DMS153 (cell line): ENCODE measurements at places on chromosomes 11 and 22.

DNA sequence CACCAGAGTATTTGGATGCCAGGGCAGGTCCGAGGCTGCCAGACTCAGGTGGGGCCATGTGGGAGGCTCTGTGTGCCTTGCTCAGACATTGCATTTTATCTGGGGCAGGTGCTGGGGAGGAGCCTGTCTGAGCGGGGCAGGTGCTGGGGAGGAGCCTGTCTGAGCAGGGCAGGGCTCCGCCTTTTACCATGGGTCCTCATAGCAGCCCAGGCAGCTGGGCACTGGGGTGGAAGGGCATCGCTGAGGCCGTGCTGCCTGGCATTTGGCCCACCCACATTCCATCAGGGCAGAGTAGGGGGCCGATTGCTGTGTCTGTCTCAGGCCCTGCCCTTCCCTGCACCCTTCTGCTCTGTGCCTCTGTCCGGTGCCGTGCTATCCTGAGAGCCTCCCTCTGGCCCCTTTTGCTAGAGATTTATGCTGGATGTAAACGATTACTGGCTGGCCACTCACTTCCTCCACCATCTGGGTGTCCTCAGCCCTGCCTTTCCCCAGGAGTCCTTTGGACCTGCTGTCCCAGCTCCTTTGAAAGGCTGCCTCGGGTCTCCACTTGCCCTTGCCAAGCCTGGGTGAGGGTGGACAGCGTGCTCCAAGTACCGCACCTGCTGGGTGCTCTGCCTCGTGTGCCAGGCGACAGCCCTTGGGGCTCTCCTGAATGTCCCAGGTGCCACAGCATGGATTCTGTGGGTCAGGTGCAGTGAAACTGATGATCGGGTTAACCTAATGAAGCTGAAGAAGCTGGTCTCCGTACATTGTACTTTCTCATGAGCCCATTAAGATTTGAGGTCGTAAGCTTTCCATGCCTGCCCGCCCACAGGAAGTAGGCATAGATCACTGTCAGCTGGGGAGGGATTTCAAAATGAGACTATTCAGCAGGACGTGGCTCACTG lies 281.6 kb downstream of the TBC1D22A start:
- DNase-seq = peak; percentile 83

- no peak for DNase-seq
Measured at GRCh38 chr22:22553735-22554586, 5.1 kb downstream of the PRAME start.

GRCh38 chr11:61111786-61112517 lies 9.7 kb downstream of the CD5 start:
- no peak for DNase-seq

DNA sequence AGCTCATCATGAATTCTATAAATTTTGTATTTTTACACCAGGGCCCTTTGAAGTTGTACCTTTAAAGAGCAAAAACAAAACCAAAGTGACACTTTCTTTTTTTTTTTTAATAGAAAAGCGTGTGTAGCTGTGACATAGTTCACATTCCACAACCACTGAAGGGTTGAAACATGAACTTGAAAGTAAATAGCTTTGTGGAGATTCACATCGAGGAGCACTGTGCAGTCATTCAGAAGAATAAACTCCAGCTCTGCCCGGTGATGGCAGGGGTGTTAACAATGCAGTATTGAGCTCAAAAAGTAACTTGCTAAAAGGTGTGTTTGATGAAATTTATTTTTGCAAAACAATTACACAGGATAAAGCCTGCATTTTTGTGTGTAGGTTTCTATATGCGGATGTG lies 1166.2 kb downstream of the TBC1D22A start:
- no peak for DNase-seq

GRCh38 chr11:27004103-27004502 lies 10.2 kb downstream of the FIBIN start:
- no peak for DNase-seq

DNA sequence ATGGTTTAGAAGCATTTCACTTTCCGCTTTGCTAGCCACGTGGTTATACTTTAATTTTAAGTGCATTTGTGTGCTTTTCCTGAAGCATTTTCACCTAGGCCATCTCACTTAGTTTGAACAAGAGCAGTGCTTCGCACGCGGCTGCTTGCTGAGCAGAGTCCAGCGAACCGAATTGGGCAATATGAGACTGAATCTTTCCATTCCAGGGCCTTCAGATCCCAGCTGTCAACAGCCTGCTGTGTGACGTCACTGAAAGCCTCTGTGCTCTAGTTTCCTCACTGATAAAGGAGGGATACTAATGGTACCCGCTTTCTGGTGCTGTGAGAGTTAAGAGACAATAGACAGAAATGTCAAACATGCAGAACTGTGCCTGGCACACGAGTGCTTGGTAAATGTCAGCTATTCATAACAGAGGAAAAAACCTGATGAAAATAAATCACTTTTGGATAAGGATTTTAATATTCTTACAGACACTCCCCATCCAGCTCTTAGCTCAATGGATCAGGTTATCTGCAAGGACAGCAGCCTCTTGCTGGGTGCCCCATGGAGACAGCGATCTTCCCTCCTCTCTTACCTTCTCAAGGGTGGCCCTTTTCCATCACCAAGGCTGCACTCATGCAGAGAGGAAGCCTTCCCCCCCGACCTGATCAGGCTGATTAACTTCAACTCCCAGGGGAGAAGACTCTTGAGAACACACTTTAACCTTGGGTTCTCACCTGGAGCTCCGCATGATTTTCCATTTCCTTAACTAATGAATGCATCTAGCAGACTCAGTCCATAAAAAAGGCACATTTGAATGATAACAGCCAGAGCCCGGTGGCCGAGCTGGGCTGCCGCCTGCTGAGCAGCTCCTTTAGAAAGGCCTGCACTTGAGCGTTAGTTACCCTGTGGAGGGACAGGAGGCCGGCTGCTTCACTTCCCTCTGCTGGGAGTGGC lies 3.5 kb upstream of the GLB1L3 start:
- DNase-seq = peak; percentile 55

DNA sequence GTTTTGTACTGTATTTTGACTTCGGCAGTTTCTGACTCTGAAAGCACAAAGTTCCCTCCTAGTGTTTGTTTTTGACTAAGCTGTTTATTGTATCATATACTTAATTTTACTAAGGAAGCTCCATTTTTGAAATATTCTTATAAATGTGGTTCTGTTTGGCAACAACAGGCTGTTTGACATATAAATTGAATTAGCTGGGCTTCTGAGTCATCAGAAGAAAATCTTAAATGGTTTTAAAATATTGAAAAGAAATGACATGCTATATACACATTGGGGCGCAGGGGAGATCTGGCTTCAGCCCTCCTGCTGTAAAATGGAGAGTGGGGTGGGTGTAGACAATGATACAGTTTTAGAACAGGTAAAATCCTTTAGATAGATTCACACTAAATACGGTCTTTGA lies 38.6 kb downstream of the SHISA8 start:
- no peak for DNase-seq

DNA sequence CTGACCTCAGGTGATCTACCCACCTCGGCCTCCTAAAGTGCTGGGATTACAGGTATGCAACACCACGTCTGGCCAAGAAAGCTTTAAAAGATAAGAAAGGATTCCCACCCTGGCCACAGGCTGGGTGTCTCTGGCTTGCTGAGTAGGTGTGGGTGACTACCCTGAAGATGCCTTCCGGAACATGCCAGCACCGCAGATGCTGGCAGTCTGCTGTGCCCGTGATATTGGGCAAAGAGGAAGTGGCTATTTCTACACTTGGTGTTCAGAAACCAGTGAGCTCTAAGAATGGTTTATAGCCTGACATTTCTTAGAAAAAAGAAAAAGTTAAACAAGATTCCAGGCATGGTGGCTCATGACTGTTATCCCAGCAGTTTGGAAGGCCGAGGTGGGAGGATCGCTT lies 6.1 kb downstream of the MRPL11 start:
- no peak for DNase-seq

- DNase-seq = no peak
Measured at GRCh38 chr11:9951807-9952206, 287.9 kb downstream of the SWAP70 start.

DNA sequence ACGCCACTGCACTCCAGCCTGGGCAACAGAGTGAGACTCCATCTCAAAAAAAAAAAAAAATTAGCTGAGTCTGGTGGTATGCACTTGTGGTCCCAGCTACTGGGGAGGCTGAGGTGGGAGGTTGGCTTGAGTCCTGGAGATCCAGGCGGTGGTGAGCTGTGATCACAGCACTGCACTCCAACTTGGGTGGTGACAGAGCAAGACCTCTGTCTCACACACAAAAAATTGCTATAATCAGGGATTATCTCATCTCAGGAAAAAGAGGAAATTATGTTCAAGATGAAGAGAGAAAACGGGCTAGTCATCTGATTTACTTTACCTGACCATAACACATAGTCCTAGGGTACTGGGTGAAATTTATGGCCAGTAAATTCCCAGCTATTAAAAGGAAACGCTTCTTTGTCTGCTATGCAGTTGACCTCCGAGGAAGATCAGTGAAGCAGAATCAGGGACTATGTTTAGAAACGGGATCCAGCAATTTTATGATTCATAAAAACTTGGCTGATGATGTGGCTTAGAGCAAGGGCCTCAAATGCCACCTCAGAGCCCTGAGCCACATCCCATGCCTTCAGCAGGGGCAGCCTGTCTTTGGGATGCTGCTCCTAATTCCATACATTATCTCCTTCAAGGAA lies 386.2 kb downstream of the NTM start:
- no peak for DNase-seq

GRCh38 chr11:96147186-96147585 lies 195.8 kb downstream of the MAML2 start:
- no peak for DNase-seq

- no peak for DNase-seq
Measured at GRCh38 chr22:40976866-40977700, 25.9 kb downstream of the RBX1 start.

DNA sequence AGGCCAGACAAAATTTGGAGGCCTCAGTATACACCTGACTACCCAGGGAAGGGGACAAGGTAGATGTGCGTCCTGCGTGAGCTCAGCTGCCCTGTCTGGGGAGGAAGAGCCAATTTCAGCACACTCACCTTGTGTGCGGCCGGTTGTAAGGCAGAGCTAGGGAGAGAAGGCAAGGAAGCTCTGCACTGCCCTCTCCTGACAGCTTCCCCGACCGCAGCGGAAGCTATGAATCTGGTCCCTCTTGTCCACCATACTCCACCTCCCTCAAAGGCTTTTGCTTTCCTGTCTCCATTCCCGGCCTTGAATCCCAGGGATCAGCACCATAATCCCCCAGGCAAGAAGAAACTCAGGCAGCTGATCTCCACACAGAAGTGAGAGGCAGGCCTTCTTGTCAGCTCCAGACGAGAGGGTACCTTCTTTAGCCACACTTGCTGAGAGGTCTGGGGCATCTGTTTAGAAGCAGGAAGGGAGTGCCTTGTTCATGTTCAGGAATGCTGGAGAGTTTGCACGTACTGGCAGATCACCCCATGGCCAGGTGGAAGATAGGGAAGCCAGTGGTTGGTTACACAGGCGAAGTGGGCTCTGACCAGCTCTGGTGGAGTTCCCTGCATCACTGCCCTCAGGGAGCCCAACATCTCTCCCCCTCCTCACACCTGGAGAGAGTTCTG lies 62.5 kb downstream of the FEZ1 start:
- peak; percentile 8 for DNase-seq
